ENCODE measurements at places on chromosomes 1 and 21. TPM values are rescaled to one million over a fixed set of nuclear protein-coding genes. Genes with fewer than 3 reads are reported as not detected.

GRCh38 chr1:25064465-25065240 lies 134.6 kb upstream of the RUNX3 start:
- no peak for DNase-seq

Gene COL9A2
- polyA plus RNA-seq: 39.4 TPM

DNA sequence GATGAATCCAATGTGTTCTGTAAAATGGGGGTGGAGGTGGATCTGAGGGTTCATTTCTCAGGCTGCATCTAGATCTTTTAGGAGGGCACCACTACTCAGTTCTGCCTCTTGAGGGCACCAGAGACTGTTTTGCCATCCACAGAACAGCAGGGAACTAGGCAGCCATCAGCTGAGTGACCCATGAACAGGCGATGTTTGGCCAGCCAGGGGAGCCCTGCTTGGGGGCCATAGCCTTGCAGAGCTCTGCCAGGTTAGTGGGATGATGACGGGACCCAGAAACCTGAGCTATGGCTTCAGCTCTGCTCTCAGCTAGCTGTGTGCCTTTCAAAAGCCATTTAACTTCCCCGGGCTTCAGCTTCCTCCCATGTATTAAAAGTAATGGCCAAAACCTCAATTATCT lies 13.4 kb upstream of the NOS1AP start:
- no peak for DNase-seq

DNA sequence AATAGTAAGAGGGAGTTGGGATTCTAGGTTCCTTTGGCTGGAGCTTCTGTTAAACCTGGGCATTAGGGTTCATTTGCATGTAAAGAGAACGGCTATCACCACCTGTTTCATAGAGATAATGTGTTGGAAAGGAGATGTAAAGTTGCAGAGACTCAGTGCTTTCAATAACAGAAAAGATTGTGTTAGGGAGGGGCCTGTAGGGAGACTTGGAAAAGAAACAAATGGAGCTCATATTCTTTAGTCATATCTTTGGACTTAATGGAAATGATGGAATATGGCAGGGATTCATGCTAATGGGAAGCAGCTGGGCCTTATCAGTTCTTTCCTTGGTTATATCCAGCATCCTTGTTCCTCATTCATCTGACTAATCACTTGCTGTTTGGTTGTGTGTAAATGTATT lies 144.9 kb downstream of the CD247 start:
- DNase-seq: peak; percentile 0

GRCh38 chr1:64195081-64195395 lies 8.4 kb upstream of the UBE2U start:
- no peak for DNase-seq

Data from left renal cortex interstitium (tissue), 4 donors.